ENCODE measurements at places on chromosomes 7 and 10.

DNA sequence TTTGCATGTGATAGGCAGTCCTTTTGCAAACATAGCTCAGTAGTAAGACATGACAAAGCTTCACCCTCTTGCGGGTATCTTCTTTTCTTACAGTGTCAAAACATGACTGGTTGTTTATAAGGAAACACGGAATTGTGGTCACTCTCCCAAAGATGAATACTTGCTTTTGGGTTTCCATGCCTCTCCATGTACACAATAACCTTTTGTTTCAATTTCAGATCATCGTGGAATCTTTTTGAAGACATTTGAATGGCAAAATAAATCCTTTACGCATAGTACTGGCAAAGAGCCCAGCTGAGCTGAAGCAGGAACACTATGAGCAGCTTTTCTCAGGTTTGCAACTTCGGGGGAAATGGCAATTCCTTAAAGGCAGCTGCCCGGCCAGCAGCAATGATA, 156.8 kb upstream of the FRMD4A start:
- no peak for DNase-seq

- DNase-seq, result peak; percentile 8
These were observed 132.4 kb downstream of the TSPAN12 start for GRCh38 chr7:120725376-120726039.

DNA sequence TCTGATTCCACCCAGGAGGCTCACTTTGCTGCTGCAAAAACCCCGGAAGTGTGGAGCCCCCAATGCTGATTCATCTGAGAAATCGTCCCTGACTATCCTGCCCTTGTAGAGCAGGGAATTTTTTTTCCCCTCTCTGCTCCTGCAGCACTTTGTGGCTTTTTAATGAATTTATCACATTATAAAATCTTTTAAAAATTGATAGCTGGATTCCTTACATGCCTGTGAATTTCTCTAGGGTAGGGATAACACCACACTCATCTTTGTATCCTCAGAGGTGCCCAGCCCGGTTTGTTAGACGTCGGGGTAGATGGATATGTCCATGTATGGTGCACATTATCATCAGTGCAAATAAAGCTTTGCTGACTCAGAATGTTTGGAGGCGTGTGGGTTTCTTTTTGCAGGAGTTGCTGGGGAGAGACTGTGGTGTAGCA, 185.7 kb downstream of the STK31 start:
- DNase-seq, result no peak

DNA sequence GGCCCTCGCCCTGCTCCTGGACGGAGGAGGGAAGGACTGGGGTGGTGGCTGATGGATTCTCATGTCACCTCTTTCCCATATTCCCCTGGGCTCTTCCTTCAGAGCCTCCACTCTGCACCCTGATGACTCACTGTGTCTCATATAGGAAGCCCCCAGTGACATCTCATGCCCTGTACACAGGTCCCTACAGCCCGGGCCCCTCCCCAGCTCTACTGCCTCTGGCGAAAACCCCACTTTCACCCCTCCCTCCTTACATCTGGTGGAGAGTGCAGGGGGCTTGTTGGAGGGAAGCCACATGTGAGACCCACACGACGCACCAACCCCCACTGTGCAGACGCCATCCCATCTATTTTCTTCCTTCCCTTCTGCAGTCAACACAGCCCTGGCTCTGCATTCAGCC, 72.8 kb upstream of the ZNF479 start:
- DNase-seq, result no peak

GRCh38 chr10:22593636-22594198, 120.7 kb downstream of the PIP4K2A start:
- DNase-seq, result no peak

DNA sequence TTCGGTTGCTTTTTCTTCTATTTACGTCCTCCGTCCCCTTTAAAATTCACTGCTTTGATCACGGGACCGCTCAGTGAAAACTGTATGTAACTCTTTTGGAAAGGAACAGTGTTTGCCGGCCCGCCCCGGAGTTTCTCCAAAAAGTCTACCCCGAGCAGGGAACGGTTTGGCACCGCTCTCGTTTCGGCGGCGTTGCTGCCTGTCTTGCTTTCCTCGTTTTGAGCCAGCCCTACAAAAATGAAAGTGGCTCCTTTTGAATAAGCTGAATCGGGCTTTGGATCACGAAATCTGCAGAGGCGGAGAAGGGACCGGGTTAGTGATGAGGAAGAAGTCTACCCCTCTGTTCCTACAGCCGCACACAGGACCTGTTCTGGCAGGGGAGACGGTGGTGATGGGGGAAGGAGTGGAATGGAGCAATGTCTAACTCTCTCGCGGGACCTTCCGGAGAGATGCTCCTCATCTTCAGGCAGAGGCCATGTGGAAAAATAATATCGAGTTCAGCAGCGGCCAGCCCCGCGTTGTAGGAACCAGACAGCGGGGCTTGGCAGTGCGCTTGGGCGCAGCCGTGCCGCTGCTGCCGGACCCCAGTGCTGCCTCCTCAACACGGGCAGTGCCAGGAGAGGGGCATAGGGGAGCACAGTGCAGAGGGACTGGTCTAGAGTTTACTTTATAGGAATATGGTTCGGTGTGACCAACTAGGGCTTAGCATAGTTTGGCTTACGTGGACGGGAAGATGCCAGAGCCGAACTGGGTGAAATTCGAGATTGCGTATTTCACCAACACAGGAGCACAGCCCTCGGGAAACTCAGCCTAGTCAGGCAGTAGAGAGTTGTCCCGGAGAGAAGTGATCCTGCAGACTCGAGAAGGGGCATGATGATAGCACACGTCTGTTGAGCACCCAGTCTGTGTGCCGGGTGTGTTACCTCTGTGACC, 1.4 kb downstream of the HTRA1 start:
- no peak for DNase-seq

DNA sequence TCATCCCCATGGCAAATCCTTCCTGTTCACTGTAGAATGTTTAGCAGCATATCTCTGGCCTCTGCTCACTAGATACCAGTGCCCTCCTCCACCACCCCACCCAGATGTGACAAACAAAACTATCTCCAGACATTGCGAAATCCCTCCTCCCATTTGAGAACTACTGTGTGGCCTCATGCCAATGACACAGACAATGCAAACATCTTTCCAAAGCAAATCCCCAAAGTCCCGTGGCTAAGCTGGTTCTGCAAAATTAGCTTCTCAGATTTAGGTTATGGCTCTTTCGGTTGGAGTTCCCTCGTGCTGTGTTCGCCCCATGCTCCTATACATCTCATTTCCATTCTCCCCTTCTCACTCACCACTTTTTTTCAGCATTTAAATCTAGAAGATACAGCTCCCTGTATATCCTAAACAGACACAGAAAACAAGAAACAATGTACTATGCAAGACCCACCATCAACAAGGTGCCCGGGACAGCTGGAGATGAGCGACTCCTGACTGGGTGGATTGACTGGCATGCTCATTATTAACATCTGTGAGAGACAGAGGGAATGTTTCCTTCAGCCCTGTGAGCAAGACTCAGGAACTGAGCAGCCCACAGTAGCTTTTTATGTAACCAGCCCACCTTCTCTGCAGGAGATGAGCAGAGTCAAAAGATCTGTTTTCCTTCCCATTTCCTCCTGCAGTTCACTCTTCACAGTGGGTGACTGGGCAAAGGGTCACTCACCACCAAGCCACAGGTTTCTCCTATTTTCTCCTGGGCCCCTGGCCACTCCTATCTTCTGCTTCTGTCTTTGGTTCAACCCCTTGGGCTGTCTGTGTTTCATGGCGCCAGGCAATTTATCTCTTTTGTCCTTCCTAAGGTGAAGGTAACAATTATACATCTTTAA, 225.7 kb upstream of the AOAH start:
- no peak for DNase-seq

- DNase-seq, result no peak
These were observed 33.4 kb downstream of the PARD3 start for GRCh38 chr10:34781711-34782110.

DNA sequence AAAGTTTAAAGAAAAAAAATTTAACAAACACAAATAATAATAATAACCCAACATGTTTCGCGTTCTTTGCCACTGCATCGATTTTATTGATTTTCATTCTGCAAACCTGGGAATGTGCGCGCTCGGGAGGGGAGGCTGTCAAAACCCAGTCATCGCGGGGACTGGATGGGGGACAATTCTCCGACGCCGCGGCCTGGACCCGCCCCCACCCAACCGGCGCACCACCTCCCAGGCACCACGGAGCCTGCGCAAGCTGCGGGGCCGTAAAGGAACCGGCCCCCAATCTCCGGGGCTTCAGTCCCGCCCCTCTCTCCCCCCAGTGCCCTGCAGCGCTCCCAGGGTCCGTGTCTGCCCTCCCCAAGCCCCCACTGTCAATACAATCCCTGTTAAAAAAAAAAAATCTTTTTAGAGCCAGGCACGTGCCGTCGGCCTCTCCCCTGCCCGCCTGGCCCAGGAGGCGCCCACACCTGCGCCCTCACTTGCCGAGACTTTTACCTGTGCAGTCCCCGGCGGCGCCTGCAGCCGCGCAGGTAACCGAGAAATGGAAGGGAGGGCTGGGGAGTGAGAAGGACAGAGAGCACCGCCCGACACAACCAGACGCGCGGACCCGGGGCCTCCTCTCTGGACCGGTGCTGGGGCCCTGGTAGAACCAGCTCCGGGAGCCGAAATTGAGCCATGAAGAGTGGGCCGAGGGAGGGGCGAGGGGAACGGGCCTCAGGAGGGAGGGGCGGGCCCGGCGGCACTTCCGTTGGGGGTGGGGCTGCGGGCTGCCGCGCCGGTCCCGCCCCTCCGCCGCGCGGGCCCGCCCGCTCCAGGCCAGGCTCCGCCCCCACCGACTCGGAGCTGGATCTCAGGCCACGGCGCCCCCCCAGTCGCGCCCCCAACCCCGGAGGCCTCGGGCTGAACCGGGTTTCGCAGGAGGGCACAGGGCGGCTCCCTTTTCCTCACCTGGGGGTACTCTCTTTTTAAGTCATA, 7.6 kb upstream of the ZNF503 start:
- no peak for DNase-seq

DNA sequence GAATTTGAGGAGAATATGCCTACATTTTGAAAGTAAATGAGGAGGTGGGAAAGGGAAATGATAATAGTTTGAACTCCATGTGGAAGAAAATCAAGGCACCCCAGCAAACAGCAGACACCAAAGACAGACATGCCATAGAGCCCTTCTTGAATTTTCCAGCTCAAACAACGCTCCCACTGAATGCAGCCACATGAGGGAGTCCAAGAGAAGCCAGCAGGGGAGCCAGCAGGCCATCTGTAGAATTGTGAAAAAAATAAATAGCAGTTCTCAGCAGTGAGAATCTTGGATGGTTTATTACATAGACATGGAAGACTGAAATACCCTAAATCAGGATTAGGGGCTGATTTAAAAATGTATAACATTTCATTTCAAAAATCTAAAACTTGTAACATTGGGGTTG, 1567.3 kb upstream of the LRRTM3 start:
- DNase-seq, result no peak

GRCh38 chr10:56583316-56583715, 222.3 kb upstream of the ZWINT start:
- no peak for DNase-seq

DNA sequence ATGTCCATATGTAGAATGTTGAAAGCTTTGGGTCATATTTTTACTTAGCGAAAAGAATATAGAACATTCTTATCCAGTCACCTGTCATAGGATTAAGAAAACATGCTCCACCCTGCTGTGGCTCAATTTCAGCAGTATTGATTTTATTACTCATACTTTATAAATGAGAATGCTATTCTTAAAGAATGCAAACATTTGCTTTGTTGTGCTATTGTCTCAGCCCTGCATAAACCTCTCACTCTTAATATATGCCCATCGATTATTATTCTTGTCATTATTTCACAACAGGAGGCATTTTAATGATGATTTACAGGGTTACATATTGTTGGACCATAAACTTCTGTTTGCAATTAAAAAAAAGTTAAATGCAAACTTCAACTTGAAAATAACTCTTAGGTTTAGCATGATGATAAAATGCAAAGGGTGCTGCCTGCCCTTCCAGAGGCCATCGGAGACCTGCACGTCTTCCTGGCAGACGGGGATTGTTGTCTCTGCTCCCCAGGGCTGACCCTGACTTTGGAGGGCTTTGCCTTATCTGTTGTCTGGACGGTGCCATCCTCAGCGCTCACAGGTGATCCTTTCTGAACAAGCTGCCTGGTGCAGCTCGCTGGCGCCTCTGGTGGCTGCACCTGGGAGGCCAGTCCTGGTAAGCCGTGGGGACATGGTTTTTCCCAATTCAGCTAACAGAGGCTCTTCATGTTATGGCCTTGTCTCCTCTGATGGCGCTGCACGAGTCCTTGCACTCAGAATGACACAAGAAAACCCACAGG, 50.0 kb upstream of the SHH start:
- no peak for DNase-seq

- peak; percentile 34 for DNase-seq
These were observed 41.7 kb downstream of the VCL start for GRCh38 chr10:74039561-74040145.

DNA sequence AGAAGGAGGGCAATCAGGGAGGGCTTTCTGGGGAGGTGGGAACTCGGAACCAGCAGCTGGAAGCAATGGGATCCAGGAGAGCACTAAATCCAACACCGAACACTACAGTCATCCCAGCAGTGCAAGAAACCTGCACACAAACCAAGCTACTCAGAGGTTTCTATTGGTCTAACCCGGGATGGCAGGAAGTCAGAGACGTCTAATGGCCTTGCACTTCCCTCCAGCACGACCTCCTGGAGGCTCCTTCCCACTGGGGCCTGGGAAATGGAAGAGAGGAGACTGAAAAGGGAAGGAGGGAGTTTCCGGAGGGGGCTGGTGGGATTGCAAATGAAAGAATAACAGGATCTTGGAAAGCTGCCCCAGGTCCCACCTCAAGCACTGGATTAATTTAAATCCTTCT, 56.3 kb downstream of the TEX36 start:
- DNase-seq, result no peak

DNA sequence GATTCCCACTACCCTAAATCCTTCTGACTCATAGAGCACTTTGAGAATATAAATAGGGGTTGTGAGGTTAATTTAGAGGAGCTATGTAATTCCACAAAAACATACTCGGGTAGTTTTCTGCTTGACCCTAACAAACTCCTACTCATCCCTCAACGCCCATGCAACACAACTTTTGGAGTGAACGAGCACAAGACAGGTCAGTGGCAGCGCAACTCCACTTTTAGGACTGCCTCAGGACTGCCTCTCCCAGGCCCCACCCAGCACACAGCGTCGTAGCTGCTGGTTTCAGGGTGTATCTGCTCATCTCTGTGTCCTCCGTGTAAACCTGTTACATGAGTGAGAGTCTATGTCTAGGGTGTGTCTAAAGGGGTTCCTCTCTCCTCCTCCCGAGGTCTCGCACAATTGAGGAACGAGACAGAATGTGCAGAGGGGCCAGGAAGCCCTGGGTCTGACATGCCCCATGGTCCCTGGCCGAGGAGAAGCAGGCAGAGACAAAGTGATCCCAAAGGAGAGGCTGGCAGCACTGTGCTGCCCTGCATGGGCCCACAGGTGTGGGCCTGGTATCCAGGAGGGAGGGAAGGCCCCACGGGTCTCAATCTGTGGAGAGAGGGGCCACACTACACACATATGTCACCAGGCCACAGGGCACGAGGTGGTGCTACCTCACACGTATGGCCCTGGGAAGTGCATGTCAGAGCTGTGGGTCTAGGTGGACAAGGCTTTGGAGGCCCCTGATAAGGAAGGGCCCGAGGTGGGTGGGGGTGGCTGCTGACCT, 45.5 kb downstream of the CAMK2B start:
- DNase-seq, result no peak
